HL-60 (cell line): ENCODE measurements at places on chromosomes 2 and 18.

- no peak for DNase-seq
Observed at GRCh38 chr2:98809878-98810587, 79.1 kb upstream of the MGAT4A start.

DNA sequence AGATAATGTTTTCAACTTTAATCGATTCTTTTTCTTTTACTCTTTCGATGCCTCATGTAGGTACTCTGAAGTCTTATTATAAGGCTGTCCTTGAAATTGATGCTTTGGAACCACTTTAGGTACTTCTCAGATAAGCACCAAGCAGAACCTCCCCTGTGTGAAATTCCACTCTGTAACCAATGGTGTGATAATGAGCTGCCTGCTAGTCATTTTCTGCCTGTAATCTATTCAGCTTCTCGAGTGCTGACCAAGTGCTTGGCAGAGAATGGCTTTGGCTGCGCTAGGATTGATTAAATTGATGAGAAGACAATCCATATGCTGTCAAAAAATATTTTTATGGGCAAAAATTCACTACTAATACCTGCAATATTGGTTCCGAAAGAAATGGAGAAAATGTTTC lies 132.1 kb upstream of the STON1 start:
- no peak for DNase-seq

- no peak for DNase-seq
Observed at GRCh38 chr2:144201126-144201525, 318.8 kb downstream of the ZEB2 start.

DNA sequence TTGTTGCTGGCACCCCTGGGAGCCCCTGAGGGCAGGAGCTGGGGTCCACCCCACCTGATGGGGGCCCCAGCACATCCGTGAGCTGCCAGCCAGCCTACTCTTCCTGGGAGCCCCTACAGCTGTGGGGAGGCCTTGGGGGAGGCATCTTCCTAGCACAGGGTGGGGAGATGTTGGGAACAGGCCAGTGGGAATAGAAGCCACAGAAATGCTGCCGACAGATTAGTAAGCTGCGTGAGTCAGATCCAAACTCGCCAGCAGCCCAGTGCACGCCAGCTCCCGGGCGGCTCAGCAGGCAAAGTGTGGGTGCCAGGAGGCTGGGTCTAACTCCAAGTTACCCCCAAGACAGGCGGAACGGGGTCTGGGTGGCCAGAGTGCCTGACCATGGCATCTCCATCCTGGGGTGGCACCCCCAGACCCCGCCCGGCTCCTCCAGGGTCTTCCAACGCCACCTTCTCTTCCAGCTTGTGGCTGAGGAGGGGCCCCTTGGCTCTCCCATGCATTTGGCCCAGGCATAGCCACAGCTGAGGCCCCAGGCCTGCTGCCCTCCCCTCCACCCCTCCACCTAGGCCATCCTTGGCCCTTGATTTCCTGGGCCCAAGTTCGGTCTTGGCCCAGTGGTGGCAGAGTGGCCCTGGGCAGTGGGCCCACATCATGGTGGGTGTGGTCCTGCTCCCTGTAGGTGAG lies 15.3 kb downstream of the CROCC2 start:
- no peak for DNase-seq

GRCh38 chr2:36704475-36705150 lies 8.1 kb downstream of the VIT start:
- DNase-seq: no peak

DNA sequence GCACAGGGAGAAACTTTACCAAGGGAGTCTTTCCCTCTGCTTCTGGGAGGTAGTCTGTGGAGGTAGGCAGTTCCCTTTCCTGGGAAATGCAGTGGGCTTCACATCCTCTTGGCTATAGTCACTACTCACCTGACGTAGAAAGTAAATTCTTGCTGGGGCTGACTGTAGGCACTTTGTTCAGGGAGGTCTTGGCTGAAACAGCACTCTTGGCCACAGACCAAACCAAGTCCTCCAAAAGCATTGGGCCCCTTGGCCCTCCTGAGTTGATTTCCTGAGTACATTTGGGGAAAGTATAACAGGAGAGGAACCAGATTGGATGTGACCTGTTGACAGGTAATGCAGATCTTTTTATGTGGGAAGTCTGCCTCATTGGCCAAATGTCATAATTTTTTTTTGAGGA lies 108.9 kb downstream of the MGAT5 start:
- DNase-seq: no peak

- no peak for DNase-seq
Observed at GRCh38 chr2:128548461-128548891, 229.8 kb upstream of the HS6ST1 start.

GRCh38 chr2:46352621-46353020 lies 55.4 kb downstream of the EPAS1 start:
- DNase-seq: no peak

DNA sequence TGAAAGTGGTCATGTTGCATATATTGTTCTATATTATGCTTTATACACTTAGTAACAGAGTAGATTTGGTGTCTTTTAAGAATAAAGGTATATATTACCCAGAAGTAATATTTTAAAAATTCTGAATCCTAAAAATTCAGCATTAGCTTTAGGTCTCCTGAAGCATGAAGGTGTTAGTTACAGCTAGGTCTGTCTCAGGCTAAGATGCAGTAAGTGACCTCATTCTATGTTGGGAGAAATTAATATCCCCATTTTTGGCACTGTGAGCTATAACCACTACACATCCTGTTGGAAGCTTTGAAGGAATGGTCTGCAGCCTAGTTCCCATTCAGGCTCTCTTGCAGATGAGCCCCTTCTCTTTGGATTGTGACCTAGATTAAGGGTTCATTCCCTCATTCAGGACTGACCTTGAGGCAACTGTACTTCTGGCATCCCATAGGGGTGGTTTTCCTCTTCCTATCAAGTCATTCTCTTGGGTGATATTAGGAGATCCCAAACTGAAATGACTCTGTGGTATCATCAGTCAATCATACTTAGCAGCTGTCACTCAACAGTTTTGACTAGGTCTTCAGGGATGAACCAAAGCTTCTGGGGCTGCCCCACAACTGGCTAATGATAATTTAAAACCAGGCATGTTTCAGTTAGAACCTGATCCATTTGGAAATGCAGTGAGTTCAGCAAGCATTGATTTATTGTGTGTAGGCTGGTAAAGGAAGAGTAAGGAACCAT lies 117.7 kb downstream of the GPD2 start:
- DNase-seq: no peak

GRCh38 chr2:25707927-25708590 lies 34.7 kb upstream of the DTNB start:
- no peak for DNase-seq

GRCh38 chr2:54611830-54612545 lies 111.5 kb upstream of the EML6 start:
- DNase-seq: no peak
